NCI-H1048 (cell line): ENCODE measurements at places on chromosomes 16 and 17.
A peak's percentile ranks its signal among the peaks of the same experiment; 100 is the strongest.

GRCh38 chr17:12591021-12591735 lies 74.5 kb upstream of the MYOCD start:
- no peak for DNase-seq

DNA sequence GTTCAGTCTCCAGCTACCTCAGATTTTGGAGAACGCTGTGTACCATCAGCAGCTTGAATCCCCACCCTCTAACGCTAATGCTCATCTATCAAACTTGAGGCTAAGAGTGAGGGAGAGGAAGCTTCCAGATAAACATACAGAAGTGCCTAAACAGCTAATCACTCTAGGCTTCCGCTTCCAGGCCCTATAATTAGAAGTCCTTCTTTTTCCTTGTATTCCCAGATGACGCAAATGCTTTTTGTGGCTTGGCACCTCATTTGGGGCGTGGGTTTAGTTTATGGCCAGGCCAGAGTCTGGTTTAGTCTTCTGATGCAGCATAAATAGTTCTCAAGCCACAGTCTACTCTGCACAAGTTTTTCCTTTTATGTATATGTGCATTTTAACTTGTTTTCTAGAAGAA lies 263.4 kb downstream of the BCAS3 start:
- peak; percentile 16 for DNase-seq

GRCh38 chr16:57632568-57632967 lies 4.1 kb downstream of the ADGRG1 start:
- no peak for DNase-seq

GRCh38 chr16:974001-974601 lies 3.3 kb upstream of the LMF1 start:
- no peak for DNase-seq

DNA sequence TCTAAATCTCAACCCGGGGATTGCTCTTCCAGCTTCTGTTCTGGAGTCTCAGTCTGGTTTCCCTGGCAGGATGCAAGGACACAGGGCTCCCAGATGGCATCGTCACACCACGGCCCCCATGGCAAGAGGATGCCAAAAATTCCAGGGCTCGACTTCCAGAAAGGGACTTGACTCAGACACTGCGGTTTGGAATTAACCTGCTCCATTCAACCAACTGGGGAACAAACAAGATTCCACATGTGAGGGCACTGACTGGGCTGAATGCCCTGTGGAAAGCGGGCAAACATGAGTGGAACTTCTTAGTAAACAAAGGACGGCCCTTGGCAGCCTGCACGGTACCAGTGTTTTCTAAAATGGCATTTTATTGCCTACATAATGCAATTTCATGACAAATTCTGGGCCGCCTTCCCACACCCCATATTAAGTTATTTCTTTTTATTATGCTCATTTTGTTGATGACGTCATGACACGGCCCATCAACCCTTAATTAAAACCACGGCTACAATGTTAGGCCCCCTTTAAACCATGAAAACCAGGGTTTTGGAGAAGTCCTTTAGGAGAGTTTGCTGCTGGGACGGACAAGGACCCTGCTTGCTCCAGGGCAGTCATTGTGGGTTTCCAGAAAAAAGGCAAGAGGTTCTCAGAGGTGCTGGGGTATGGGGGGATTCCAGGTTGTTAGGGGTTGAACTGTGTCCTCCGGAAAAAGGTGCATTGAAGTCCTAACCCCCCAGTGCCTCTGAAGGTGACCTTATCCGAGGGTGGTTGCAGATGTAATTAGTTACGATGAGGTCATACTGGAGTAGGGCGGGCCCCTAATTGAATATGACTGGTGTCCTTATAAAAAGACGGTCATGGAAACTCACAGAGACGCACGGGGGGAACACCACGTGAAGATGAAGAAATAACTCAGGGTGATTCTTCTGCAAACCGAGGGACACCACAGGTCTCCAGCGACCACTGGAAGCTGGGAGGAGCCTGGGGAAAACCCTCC lies 205.6 kb downstream of the FOXL1 start:
- no peak for DNase-seq

DNA sequence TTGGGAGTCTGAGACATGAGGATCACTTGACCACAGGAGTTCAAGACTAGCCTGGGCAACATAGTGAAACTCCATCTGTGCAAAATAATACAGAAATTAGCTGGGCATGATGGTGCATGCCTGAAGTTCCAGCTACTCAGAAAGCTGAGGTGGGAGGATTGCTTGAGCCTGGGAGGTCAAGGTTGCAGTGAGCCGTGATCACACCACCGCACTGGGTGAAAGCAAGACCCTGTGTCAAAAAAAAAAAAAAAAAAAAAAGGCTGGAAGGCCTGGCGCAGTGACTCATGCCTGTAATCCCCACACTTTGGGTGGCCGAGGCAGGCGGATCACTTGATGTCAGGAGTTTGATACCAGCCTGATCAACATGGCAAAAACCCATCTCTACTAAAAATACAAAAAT lies 8.1 kb downstream of the UBN1 start:
- DNase-seq: no peak

GRCh38 chr16:89710709-89711564 lies 9.4 kb upstream of the SPATA2L start:
- DNase-seq: no peak

- DNase-seq: no peak
These were observed 51.7 kb downstream of the RPH3AL start for GRCh38 chr17:300881-301280.

DNA sequence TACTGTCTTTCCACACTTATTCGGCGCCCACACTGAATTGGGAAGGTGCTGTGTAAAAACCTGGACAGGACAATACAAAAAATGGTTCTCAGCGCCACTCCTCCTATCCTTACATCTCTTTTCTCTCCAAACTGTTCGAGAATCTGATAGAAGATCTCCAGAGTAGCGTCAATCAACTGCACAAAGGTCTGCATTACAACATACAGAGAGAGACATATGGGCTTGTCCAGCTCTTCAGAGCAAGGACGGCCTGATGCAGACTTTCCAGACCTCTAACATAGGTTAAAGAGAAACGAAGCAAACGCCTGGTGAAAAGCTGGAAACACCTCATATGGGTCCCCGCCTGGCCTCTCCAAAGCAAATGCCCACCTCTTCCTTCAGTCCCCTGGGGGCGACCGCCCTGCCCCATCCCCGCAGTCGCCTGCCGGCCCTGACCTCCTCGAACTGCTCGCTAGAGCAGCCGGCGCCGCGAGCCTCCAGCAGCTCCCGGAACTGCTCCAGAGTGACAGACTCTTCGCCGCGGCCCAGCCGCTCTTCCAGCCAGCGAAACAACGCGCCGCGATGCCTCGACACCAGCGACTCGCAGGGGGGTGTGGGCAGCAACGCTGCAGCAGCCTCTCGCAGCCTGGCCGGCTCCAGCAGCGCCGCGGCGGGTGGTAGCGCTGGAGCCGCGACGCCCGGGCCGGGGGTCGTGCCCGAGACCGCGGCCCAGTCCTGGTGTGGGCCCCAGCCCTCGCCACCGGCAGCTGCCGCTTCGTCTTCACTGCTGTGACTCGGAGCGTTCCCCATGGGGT lies 526 bp downstream of the ZZEF1 start:
- DNase-seq: no peak

GRCh38 chr16:29254676-29255495 lies 151.6 kb downstream of the NPIPB11 start:
- no peak for DNase-seq

DNA sequence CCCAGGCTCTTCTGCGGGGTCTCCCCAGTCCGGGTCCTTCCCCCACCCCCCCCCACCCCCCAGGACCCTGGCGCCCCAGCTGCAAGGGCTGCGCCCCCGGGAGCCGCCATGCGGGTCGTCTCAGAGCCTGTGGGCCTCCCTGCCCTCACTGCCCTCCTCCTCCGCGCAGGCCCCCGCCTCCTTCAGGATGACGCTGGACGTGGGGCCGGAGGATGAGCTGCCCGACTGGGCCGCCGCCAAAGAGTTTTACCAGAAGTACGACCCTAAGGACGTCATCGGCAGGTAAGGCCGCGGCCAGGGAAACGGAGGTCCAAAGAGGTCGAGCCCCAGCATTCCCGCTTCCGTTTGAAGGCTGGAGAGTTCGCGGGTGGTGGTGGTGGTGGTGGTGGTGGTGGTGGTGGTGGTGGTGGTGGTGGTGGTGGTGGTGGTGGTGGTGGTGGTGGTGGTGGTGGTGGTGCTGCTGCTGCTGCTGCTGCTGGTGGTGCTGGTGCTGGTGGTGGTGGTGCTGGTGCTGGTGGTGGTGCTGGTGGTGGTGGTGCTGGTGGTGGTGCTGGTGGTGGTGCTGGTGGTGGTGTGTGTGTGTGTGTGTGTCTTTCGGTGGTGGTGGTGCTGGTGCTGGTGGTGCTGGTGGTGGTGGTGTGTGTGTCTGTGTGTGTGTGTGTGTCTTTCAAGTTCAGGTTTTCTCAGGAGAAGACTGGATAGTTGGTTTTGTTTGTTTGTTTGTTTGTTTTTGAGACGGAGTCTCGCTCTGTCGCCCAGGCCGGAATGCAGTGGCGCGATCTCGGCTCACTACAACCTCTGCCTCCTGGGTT lies 615 bp downstream of the PHKG2 start:
- DNase-seq: no peak

DNA sequence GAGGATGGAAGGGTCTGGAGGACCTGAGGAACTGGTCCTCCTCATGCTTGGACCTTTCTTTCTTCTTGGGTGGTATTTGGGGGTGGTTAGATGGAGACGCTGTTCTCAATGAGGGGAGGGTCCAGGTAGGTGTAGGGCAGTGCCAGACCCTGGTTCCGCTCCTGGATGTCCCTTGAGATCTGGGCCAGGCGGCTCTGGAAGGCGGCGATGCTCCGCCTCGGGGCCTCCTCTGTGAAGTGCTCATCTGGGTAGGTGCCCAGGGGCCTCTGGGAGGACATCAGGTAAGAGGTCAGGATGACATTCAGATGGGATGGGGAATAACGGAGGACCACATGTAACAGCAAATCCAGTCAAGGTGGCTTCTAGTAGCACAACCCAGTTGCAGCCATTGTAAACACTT lies 9.0 kb upstream of the ALOX12B start:
- no peak for DNase-seq

DNA sequence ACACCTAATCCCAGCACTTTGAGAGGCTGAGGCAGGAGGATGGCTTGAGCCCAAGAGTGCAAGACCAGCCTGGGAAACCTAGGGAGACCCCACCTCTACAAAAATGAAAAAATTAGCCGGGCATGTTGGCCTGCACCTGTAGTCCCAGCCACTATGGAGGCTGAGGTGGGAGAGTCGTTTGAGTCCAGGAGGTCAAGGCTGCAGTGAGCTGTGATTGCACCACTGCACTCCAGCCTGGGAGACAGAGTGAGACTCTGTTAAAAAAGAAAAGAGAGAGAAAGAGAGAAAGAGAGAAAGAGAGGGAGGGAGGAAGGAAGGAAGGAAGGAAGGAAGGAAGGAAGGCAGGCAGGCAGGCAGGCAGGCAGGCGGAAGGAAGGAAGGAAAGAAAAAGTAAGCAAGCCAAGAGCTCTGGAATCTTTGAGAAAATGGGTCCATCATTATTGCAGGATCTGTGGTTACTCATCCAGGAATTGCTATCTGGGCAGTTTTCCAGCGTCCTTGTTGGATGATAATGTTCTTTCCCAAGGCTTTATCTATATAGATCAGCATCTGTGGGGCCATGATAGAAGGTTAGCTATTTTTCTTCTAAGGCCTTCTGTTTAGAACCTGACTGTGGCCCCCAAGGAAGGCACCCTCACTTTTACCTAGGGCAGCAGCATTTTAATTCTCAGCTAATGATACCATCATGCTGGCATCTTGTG lies 533.2 kb upstream of the CDH5 start:
- DNase-seq: no peak

- no peak for DNase-seq
These were observed 11.1 kb upstream of the RNF112 start for GRCh38 chr17:19399750-19400450.

DNA sequence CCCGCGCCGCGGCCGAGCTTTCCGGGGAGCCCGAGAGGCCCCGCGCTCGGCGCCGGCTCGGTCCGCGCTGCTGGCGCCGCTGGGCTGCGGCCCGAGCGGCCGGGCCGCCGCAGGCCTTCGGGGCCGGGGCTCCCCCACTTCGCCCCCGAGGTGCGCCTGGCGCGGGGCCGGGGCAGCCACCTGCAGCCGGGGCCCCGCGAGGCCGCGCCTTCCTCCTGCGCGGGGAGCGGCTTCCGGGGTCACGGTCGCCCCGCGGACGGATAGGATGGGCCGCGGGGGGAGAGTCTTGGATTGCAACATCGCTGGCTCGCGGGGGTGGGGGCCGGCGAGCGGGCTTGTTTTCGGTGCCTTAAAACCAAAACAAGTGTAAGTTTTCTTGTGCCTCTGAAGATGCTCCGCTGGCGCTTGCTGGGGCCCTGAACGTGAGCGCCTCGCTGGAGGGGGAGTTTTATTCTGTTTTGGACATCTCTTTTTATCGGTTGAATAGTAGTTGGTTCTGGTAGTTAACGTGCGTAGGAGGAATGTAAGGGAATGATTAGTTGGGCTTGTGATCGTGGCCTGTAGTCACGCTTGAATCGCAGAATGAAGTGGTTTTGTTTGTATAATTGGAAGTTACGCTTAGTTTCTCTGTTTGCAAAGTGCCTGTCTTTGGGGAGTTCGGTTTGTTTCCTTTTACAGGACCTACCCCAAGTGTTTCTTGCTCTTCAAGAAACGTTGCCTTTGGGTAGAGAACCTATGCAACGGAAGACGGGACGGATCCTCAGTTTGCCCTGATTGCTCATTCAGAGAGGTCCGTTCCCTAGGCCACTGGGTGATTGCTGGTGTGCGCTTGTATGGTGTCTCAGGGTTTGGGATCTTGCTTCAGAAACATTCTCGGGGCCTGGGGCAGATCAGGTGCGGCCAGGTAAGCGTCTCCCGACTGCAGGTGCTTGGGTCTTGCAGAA lies 724 bp downstream of the UBE2I start:
- DNase-seq: no peak

- DNase-seq: no peak
These were observed 59.0 kb downstream of the ACSM2A start for GRCh38 chr16:20510323-20510722.

GRCh38 chr16:55981557-55981956 lies 106.4 kb upstream of the CES5A start:
- no peak for DNase-seq

DNA sequence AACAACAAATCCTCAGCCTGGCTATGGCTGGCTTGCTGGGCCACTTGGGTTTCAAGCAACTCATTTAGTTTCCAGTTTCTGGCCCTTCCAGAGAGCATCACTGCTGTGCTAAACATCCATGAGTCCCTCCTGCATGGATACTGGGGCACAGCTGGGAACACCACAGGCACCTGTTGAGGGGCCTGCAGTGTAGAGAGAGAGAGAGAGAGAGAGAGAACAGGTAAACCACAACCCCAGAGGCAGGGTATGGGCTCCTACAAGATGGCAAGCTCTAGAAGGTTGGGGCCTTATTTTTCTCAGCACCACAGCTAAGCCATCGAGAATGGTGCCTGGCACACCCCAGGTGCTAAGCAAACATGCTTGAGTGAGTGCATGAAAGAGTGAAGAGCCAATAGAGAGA lies 120.3 kb downstream of the RBFOX3 start:
- DNase-seq: no peak

- no peak for DNase-seq
These were observed 81.8 kb downstream of the AKAP1 start for GRCh38 chr17:57166803-57167202.

- no peak for DNase-seq
These were observed 389.8 kb downstream of the SEC14L1 start for GRCh38 chr17:77530591-77530990.

DNA sequence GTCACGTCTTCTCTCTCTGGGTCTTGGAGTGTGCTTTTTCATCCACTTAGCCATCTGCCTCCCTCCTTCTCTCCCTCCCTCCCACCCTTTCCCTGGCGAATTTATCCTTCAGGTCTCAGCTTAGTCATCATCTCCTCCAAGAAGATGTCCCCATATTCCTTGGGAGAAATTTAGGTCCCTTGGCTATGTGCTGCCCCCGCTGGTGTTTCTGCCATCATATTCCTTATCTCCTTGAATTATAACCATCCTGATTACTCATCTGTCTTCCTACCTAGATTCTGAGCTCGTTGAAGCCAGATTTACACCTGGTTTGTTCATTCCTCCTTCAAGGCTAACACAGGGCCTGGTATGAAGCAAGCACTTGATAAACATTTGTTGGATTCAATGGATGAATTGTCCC lies 5.0 kb downstream of the SEZ6L2 start:
- DNase-seq: no peak
